Breast epithelium (tissue), 4 donors: ENCODE measurements at places on chromosomes 13 and 19. TPM values are rescaled to one million over a fixed set of nuclear protein-coding genes. Genes with fewer than 3 reads are reported as not detected.

- H3K4me3 ChIP-seq = no peak overlapping the region
- H3K4me1 ChIP-seq = no peaks in the 10 kb centered on the region
- no peaks in the 10 kb centered on the region for H3K27me3 ChIP-seq
Measured at GRCh38 chr19:6947745-6948144, 60.4 kb downstream of the ADGRE1 start.

GRCh38 chr19:31119951-31120690 is 229.1 kb downstream of the TSHZ3 start:
- no peaks in the 10 kb centered on the region for H3K4me1 ChIP-seq
- no peaks in the 10 kb centered on the region for H3K36me3 ChIP-seq
- H3K27ac ChIP-seq = no peak overlapping the region

DNA sequence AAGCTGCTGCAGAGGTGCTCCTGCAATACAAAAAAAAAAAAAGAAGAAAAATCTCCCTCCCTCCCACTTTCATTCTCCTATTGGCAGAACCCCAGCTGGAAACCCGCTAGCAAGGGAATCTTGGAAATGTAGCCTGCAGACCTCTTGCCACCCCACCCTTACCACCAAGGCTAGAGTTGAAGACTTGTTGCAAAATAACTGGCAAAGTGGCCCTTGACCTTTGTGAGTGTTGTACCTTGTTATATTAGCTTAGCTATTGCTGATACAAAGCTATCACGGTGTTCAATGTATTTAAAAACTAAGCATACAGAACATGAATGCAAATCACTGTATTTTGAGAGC is 57.5 kb upstream of the KCTD4 start:
- H3K4me3 ChIP-seq = no peak overlapping the region
- H3K27ac ChIP-seq = no peak overlapping the region

DNA sequence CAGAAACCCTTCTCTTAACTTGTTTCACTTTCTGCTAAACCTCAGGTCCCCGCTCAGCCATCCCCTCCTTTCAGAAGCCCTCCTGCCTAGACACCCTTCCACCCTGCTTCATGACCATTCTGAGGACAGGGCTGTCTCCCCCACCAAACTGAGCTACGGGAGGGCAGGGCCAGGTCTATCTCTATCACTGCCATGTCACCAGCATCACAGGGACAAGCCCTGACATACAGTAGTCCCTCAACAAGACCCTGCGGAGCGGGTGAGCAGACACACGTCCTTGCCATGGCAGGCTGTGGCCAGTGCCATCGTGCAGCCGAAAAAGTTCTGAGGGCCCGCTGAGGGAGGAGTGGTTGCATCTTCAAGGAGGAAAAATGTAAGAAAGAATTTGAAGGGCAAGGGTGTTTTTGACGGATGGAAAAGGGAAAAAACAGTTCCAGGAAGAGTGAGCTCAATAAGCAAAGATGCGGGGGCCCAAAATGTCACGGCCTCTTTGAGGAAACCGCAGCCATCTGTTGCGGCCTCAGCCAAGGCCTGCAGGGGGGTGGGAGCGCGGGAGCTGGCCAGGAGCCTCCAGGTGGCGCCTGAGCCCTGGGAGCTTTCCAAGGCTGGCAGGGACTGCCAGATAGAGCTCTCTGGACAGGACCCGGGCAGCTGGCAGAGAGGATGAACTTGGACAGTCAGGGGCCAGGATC is 8.1 kb downstream of the PTGIR start:
- no peaks in the 10 kb centered on the region for H3K36me3 ChIP-seq
- H3K27me3 ChIP-seq = no peaks in the 10 kb centered on the region
- peaks cover 11% of the 10 kb centered on the region for H3K4me1 ChIP-seq

GRCh38 chr13:23212671-23213070 is 31.9 kb downstream of the SGCG start:
- H3K36me3 ChIP-seq = no peaks in the 10 kb centered on the region
- no peak for DNase-seq
- no peak overlapping the region for H3K27ac ChIP-seq
- no peak overlapping the region for H3K4me3 ChIP-seq
- no peaks in the 10 kb centered on the region for H3K4me1 ChIP-seq

- peak overlapping the region; percentile 48 for H3K4me3 ChIP-seq
- H3K27me3 ChIP-seq = peaks cover 6% of the 10 kb centered on the region
- H3K4me1 ChIP-seq = no peaks in the 10 kb centered on the region
- H3K36me3 ChIP-seq = no peaks in the 10 kb centered on the region
- no peak overlapping the region for H3K27ac ChIP-seq
Measured at GRCh38 chr19:8148410-8149260, 757 bp downstream of the FBN3 start.

PCSK4 gene
- total RNA-seq = 10.0 TPM

C19orf81 gene
- not detected for total RNA-seq

GADD45GIP1 gene
- total RNA-seq = 31.5 TPM
